ENCODE measurements at places on chromosomes 7 and 10. TPM values are rescaled to one million over a fixed set of nuclear protein-coding genes. Genes with fewer than 3 reads are reported as not detected.

DNA sequence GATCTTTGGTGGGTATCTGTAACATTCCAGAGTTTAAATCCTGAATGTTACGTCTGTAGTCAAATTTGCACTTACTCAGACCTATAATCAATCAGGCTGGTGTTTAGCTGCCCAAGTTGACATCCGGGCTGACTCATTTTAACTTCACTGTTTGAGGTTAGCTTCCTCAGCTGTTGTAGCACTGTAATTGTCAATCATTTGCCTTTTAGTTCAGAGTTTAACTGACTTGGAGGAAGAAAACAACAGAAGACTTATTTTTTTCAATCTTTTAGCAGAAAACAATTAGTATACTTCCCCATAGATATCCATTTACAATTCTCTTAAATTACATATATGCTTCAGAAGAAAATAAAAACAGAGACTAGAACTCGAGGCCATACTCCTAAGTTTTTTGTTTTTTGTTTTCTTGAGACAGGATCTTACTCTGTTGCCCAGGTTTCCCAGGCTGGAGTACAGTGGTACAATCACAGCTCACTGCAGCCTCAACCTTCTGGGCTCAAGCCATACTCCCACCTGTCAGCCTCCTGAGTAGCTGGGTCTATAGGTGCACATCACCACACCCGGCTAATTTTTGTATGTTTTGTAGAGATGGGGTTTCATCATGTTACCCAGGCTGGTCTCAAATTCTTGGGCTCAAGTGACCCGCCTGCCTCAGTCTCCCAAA, 38.5 kb upstream of the LRRC17 start:
- H3K27me3 ChIP-seq = no peaks in the 10 kb centered on the region
- no peak overlapping the region for H3K4me3 ChIP-seq
- H3K4me1 ChIP-seq = no peaks in the 10 kb centered on the region
- no peaks in the 10 kb centered on the region for H3K36me3 ChIP-seq
- no peak overlapping the region for H3K27ac ChIP-seq

- H3K4me3 ChIP-seq = no peak overlapping the region
- DNase-seq = no peak
- no peaks in the 10 kb centered on the region for H3K27me3 ChIP-seq
Measured at GRCh38 chr7:157528785-157529341, 192.1 kb downstream of the DNAJB6 start.

The PLAC9 gene
- polyA plus RNA-seq = 7.6 TPM

- H3K4me1 ChIP-seq = peaks cover 2% of the 10 kb centered on the region
- no peaks in the 10 kb centered on the region for H3K36me3 ChIP-seq
- DNase-seq = peak; percentile 16
- H3K4me3 ChIP-seq = no peak overlapping the region
- no peak overlapping the region for H3K27ac ChIP-seq
- H3K27me3 ChIP-seq = no peaks in the 10 kb centered on the region
Measured at GRCh38 chr10:75904499-75905283, 473.3 kb downstream of the LRMDA start.

DNA sequence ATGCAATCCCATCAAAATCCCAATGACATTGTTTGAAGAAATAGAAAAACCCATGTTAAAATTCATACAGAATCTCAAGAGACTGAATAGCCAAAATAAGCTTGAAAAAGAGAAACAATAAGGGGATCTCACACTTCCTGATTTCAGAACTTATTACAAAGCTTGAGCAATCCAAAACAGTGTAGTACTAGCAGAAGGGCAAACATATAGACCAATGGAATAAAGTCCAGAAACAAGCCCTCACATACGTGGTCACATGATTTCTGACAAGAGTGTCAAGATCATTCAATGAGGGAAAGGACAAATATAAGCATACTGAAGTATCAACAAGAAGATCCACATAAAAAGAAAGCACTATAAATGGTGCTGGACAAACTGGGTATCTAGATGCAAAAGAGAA, 31.9 kb downstream of the MICU1 start:
- H3K27ac ChIP-seq = no peak overlapping the region
- no peaks in the 10 kb centered on the region for H3K27me3 ChIP-seq
- H3K36me3 ChIP-seq = no peaks in the 10 kb centered on the region
- DNase-seq = no peak

DNA sequence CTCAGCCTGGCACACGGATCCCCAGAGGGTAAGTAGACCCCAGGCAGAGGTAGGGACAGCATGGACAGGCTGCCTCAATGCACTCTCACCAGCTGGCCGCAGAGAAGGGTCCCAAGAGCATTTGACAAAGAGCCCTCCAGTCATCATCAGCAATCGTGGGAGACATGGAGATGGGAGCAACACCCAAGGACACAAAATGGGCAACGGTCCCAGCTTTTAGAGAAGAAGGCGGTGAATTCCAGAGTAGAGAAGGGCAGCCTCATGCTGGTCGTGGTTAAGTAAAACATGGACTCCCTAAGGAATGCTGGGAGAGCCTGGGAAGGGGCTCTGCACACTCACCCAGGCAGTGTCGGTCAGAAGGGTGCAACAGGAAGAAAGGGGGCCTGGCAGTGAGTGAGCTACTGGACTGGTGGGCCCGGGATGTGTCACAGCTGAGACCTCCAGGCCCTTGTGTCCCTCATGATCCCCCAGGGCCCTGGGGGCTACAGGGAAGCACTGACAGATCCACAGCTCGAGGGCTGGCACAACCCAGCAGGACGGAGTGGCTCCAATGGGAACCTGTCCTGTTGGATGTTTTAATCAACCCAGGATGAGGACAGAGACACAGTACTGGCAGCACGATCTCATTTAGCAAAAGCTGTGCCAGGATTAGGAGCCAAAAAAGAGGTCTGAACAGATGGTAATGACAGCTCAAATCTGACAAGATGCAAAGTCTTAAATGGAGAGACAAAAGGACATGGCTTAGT, 147.1 kb downstream of the NEURL1 start:
- H3K27ac ChIP-seq = no peak overlapping the region
- H3K27me3 ChIP-seq = no peaks in the 10 kb centered on the region
- H3K36me3 ChIP-seq = no peaks in the 10 kb centered on the region
- H3K4me3 ChIP-seq = no peak overlapping the region
- peaks cover 6% of the 10 kb centered on the region for H3K4me1 ChIP-seq

The SRRM3 gene
- 10.4 TPM for polyA plus RNA-seq

GRCh38 chr10:1550291-1550595, 187.1 kb downstream of the ADARB2 start:
- H3K4me1 ChIP-seq = no peaks in the 10 kb centered on the region
- no peaks in the 10 kb centered on the region for H3K27me3 ChIP-seq
- DNase-seq = no peak

DNA sequence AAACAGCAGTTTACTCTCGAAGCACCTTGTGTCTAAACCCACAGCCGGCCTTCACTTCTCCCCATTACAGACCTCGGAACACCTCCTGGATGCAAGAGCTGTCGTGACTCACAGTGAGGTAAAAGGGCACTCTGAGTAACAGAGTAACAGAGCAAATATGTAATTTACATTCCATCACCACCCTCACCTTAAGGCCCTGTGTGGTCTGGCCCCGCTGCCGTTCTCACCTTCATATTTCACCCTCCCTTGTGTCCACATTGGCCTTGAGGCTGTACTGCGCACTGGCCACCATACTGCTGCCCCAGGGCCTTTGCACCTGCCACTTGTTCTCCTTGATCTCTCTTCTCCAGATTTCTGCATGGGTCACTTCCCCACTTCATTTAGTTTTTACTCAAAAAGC, 12.6 kb downstream of the FFAR4 start:
- no peaks in the 10 kb centered on the region for H3K36me3 ChIP-seq
- H3K27me3 ChIP-seq = no peaks in the 10 kb centered on the region
- H3K27ac ChIP-seq = no peak overlapping the region
- DNase-seq = no peak

DNA sequence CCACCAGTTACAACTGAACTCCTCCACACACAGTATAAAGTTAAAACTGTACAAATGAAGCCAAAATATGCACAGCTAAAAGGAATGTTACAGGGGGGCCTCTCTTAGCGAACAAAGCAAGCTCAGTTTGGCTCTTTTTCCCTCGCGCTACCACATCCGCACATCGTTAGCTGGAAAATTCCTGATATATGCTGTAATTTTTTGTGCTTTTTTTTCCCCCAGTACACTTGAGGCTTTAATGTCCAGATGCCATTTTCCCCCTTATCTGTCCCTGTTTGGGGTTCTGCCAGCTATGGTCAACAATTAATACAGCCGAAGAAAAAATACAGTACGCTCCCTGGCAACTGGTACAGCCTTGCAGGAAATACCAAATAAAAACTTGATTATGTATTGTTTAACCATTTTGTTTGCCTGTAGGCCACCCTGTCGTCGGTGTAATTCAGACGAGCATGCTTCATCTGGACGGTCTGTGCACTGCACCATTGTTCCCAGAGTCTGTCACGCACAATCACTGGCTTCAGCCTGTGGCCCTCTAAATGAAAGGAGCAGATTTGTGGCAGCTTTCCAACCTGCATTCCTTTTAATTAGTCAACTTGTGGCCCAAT, 108.1 kb upstream of the FAM133B start:
- peaks cover 48% of the 10 kb centered on the region for H3K4me1 ChIP-seq
- no peaks in the 10 kb centered on the region for H3K27me3 ChIP-seq
- no peak overlapping the region for H3K4me3 ChIP-seq
- H3K27ac ChIP-seq = no peak overlapping the region
- no peaks in the 10 kb centered on the region for H3K36me3 ChIP-seq

- no peak overlapping the region for H3K27ac ChIP-seq
- peaks cover 15% of the 10 kb centered on the region for H3K27me3 ChIP-seq
- DNase-seq = no peak
- no peak overlapping the region for H3K4me3 ChIP-seq
- no peaks in the 10 kb centered on the region for H3K36me3 ChIP-seq
- peaks cover 2% of the 10 kb centered on the region for H3K4me1 ChIP-seq
Measured at GRCh38 chr10:11013836-11014235, 3.8 kb upstream of the CELF2 start.

The FXYD4 gene
- not detected for polyA plus RNA-seq

The CXCL12 gene
- polyA plus RNA-seq = 35.9 TPM

- H3K4me1 ChIP-seq = no peaks in the 10 kb centered on the region
- DNase-seq = no peak
- H3K27ac ChIP-seq = no peak overlapping the region
- no peak overlapping the region for H3K4me3 ChIP-seq
Measured at GRCh38 chr7:31957756-31958155, 112.5 kb downstream of the PDE1C start.

The NRCAM gene
- 14.1 TPM for polyA plus RNA-seq

DNA sequence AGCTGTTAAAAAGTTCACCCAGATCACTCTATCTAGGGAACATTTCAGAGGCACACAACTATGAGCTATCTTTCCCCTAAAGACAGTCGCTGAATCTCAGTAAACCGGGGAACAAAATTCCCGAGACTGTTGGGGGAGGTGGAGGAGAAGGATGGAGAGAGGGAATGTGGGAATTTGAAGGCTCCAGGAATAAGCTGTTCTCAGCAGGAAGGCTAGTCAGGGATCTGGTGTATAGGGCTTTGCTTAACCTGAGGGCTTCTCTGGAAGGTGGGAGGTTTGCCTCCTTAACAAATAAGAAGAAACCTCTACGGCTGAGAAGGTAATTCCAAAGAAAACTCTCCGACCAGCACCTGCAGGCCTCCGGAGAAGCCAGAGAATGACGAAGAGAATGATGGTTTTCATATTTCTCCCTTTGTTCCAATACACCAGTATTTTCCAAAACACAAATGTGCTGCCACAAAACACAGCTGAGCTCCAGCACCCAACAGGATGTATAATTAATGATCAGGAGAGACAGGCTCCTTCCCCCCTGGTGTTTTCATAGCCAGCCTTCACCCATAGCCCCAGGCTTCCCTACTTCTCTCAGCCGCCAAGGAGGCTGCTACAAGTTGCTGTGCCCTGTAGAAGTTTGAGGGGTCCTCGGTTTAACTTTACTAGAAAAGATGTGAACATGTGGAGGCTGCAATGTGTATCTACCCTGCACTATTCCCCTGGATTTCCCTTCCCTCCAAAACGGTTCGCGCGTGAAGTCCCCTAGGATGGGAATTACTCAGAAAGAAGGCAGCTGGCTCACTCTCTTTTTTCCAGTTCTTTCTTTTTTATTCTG, 2.0 kb downstream of the KCNMA1 start:
- no peaks in the 10 kb centered on the region for H3K27me3 ChIP-seq
- H3K36me3 ChIP-seq = no peaks in the 10 kb centered on the region
- H3K4me1 ChIP-seq = no peaks in the 10 kb centered on the region
- no peak for DNase-seq

GRCh38 chr7:18788026-18788425, 292.5 kb downstream of the HDAC9 start:
- no peak overlapping the region for H3K27ac ChIP-seq
- DNase-seq = no peak
- H3K36me3 ChIP-seq = no peaks in the 10 kb centered on the region
- no peak overlapping the region for H3K4me3 ChIP-seq

The BEND7 gene
- polyA plus RNA-seq = 11.2 TPM

DNA sequence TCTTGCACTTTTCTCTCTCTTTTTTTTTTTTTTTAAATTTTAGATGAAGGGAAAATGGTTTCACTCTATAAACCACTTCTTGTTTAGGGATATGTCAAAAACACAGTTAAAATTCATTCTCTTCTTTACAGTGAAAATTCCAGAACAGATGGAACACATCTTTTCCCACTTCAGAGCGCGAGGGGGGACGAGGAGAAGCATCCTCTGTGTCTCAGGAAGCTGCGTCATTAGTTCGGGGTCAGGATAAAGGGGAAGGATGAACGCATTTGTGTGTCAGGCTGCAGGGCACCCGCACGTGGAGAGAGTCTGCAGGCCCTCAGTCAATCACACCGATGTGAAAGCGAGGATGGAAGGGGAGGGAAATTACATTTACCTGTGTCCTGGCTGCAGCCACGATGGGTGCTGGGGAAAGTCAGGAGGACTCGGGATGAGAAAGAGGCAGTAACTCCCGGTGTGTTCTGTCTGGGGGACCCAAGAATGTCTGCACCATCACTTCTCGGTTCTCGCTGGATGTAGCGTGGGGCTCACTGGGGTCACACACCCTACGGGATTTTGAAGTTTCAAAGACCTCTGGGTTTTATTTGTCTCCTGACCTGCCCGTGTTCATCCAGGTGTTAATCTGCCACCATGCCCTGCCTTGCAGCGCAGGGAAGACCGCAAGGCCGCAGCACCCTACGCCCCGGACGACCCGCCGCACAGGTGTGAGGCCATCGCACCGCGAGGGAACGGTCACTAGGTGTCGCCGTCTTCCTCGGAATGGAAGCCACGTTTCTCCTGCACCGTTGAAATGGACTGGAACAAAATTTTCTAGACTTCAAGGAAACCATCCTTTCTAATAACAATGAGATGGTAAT, 66.7 kb upstream of the PITRM1 start:
- no peak overlapping the region for H3K27ac ChIP-seq
- no peaks in the 10 kb centered on the region for H3K4me1 ChIP-seq
- peak; percentile 87 for DNase-seq

- DNase-seq = peak; percentile 22
- H3K27ac ChIP-seq = no peak overlapping the region
- no peaks in the 10 kb centered on the region for H3K27me3 ChIP-seq
Measured at GRCh38 chr7:88347090-88347489, 40.4 kb upstream of the STEAP4 start.

GRCh38 chr7:33276325-33276724, 147.0 kb downstream of the BBS9 start:
- DNase-seq = no peak
- no peaks in the 10 kb centered on the region for H3K27me3 ChIP-seq
- peaks cover 4% of the 10 kb centered on the region for H3K36me3 ChIP-seq
- no peak overlapping the region for H3K27ac ChIP-seq
- no peaks in the 10 kb centered on the region for H3K4me1 ChIP-seq

GRCh38 chr10:31700181-31700611, 228.4 kb downstream of the ARHGAP12 start:
- H3K27me3 ChIP-seq = no peaks in the 10 kb centered on the region
- H3K4me3 ChIP-seq = no peak overlapping the region
- H3K36me3 ChIP-seq = no peaks in the 10 kb centered on the region
- peak overlapping the region; percentile 2 for H3K27ac ChIP-seq
- no peak for DNase-seq
- H3K4me1 ChIP-seq = no peaks in the 10 kb centered on the region

Measured in pancreas (tissue), 10 donors.